Hematopoietic multipotent progenitor cell treated with erythropoietin and hydrocortisone succinate and interleukin-3 and kit ligand, for 17 days (in vitro differentiated cells): ENCODE measurements at places on chromosomes 1 and 21.

DNA sequence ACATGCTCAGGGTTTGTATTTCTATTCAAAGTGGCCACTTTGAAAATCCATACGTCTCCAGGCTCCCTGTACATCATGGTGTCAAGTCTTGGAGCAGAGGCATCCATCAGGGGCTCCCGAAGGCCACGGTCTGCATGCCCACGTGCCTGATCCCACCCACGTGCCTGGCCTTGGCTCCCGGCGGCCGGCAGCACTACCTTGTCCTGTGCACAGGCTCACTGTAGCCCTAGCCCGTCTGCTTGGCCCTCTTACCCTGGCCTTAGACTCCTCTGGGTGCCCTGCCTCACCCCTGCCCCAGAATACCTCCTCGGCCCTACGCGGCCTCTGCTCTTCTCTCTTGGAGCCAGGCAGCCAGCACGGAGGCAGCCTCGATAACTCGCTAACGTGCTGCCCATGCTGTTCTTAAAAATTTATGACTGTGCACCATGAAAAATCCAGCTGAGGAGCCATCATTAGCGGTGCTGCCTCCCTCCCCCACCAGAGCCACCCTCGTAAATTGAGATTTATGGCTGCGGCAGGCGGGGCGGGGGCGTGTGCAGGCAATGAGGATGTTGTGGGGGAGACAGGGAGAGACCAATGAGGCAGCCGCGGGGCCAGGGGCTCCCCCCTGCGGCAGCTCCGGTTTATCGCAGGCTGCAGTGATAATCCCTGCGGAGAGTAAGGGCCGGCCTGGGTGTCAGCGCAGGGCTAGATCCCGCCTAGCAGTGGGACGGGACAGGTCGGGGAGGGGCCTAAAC, 24.6 kb downstream of the DMAP1 start:
- DNase-seq: peak; percentile 73

- no peak for DNase-seq
Observed at GRCh38 chr1:94646141-94646643, 104.6 kb upstream of the F3 start.

DNA sequence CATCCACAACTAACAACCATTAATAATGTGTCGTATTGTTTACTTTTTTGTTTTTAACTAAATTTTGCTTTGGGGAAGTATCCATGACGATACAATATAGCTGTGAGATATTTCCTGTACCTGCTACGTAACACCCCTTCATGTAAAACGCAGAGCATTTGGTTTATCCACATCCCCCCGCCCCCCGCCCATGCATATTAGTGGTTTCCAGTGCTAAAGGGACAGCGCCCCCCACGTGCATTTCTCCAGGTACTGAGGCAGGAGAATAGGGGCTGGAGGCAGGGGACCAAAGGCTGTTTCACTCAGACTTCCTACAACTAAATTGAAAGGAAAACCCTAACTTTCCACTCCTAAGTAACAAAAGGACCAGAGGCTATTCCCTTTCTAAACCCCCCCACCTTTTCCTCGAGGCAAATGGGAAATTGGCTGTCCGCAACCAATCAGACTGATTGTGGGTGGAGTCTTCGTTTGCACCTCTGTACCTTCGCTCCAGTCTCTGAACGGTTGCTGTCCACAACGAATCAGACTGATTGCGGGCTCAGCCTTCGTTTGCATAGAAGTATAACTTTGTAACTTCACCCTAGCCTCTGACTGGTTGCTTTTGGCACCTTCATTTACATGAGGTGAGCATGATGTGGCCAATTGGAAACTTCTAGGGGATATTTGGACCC, 12.2 kb upstream of the RIPK4 start:
- DNase-seq: no peak

- DNase-seq: no peak
Observed at GRCh38 chr1:15244813-15245212, 2.2 kb upstream of the FHAD1 start.

- no peak for DNase-seq
Observed at GRCh38 chr1:203828002-203828401, 32.6 kb downstream of the ZBED6 start.

DNA sequence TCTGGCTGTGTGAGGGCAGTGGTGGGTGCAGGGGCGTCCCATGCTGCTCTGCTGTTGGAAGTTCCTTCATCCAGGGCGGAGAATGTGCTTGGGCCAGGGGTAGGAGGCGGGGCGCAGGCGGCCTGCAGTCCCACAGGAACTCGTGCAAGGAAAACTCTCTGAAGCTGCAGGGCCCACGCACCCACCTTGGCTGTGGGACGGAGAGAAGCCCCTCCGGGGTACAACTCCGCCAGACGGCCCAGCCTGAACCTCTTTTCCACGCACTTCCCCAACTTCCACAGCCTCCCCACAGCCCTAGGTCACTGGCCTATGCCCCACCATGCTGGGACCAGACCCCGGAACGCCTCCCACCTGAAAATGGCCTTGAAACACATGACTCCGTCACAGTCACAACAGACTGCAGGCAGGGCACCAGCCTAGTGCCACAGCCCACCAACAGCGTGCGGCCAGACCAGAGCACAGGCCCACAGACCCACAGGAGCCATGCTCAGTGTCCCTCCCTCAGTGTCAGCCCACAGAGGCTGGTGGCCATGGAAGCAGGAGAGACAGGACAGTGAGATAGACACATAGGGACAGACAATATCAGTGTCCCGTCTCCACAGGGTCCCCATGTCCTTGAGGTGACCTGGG, 47.8 kb downstream of the WNT9A start:
- no peak for DNase-seq

DNA sequence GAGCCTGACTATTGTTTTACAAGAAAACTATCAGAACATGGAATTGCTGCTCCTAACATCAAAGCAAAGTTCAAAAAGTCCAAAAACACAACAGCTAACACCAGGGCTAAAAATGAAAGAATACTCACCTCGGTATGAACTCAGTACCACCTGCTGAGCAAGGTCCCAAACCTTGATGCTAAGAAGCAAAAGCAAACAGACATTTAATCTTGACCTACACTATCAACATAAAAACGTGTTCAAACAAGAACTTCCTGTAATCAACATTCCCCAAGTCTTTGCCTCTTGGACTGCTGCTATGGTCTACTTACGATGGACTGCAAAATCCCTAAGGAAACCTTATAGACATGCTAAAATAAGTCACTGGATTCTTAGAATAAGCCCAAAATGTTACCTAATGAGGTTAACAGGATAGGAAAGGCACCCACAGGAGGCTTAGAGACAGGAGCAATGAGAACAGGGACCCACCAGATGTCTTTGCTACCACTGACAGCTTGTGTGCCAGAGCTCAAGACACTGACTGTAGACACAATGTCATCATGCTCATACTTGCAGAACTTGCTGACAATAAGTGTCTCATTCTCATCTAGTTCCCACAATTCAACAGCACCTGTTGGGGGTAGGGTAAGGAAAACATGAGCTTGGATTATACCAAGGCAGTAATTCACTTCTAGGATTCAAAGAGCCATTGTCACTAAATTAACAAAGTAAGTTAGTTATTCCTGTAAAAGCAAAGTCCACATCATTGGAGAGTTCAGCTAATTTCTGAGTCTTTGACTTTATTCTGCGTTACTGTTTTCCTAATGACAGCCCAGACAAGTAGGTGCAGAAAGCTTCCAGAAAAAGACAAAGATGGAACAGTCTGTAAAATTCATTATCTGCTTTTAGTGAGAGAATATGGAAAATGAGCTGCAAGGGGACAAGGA, 1.8 kb downstream of the WDR77 start:
- DNase-seq: no peak

DNA sequence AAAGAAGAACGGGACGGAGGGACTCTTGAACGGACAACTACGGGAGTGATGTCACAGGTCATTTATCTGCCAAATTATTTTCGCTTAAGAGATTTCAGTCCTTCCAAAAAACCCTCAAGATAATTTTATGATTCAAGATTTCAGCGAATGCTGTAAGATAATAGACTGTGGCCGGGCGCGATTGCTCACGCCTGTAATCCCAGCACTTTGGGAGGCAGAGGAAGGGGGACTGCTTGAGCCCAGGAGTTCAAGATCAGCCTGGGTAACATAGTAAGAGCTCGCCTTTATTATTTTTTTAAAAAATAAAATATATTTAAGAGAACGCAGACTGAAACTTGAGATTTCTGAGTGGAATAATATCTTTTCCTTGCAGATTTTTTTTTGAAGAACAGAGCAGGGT, 609 bp downstream of the RWDD2B start:
- DNase-seq: peak; percentile 18

GRCh38 chr21:22657781-22658180, 1659.6 kb downstream of the NCAM2 start:
- no peak for DNase-seq

DNA sequence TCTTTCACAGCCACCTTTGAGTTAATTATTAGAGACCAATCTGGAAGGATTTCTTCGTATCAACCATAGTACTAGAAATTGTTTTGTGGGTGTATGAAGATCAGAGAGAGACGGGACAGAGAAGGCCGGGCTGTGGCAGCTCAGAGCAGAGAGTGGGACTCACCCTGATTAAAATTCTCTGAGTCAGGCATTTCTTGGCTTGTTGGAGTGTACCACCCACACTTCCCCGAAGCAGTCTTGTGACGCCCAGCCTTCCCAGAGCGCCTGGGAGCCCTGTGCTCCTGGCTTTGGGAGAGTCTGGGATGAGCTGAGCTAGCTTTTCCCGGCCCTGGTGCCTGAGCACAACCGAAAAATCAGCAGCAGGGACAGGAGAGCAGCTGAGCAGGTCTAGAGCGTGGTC, 19.4 kb downstream of the PLEKHM2 start:
- DNase-seq: no peak

DNA sequence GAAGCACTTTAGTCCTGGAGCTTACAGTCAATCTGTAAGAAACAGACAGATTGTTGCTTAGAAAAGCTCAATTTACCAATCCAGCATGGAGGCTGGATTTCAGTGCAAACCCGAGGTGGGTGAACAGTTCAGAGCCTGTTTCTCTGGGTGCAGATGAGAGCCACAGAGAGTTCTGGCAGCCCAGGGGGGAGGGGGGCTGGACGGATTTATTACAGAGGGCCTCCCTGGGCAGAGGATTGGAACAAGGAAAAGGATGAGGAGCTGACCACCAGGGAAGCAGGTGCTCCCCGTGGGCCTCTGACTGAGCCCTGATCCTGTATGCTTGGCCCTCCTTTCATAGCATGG, 38.0 kb upstream of the EPS8L3 start:
- no peak for DNase-seq

DNA sequence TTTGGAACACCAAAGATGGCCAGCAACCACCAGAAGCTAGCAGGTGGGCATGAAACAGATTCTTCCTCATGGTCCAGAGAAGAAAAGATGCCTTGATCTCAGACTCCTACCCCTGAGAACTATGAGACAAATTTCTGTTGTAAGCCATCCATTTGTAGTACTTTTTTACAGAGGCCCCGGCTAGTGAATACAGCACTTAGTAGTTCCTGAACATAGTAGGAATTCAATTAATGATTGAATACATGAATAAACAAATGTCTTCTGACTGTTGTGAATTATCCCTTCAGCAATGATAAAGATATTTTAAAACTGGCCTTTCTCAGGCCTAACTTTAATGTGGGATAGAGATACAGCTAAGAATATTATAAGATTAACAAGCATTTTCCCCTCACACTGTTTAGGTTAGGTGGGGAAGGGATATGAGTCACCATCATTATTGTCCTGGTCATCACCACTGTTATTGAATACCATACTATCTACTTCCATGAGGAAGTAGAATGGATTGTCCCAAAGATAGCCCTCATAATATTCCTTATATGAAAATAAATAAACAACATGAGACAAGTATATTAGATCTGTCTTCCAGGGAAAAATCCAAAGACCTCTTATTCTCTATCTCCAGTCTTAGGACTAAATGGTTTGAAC, 51.4 kb downstream of the ADCY10 start:
- DNase-seq: no peak

GRCh38 chr1:209768354-209768774, 12.5 kb downstream of the TRAF3IP3 start:
- DNase-seq: no peak

DNA sequence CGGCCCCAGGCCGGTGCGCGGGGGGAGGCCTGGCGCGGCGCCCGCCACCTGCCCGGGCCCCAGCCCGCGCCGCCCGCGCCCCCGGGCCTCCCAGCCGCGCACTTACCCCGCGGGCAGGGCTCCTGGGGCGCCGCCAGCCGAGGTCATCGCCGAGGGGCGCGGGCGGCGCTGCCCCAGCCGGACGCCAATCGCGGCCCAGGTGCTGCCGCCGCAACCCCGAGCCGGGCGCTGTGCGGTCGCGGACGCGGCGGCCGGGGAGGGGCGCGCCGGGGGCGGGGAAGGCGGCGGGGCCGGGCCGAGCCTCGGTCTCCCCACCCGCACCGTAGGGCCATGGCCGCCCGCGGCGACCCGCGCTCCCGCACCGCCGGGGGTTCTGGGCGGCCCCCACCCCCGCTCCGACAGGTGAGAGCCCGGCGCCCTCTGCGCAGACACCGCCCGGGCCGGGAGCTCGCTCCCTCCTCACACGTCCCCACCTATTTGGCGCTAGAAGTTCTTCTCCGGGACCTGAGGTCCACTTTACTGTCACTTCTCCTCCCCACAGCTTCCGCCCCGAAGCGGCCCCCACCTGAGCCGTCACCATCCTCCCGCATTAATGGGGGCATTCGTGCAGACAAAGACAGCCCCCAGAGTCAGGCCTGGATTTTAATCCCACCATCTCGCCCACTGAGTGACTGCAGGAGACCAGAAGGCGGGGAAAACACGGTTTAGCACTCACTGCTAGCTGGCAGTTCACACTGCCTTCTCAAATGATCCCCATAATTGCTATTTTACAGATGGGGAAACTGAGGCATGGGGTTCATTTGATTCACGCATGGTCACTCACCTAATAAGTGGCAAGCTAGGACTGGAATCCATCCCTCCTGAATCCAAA, at the start of gene TTC39A:
Gene TTC39A, minus strand, starts transcription at position 232 of the 871 bp plus-strand sequence. Its CDS starts 85 bp downstream, at position 147.
- no peak for DNase-seq

DNA sequence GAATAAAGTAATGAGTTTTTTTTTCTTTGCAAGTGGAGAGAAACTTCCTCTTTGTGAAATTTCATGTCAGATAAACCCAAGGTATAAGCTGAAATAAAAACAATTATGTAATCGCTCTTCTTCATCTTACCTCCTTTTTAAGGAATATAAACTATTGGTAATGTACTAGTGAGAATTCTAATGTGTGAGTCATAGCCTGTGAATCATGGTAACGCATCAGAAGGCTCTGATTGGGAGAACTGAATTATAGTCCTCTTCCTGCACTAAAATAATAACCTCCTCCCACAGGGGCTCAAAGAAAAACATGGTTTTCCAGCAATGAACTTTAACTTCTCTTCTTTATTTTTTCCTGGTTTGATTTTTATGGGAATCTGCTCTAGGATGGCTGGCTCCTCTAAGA, 57.1 kb upstream of the COX20 start:
- DNase-seq: no peak

- DNase-seq: no peak
Observed at GRCh38 chr1:212254853-212255363, 30.3 kb upstream of the PPP2R5A start.

DNA sequence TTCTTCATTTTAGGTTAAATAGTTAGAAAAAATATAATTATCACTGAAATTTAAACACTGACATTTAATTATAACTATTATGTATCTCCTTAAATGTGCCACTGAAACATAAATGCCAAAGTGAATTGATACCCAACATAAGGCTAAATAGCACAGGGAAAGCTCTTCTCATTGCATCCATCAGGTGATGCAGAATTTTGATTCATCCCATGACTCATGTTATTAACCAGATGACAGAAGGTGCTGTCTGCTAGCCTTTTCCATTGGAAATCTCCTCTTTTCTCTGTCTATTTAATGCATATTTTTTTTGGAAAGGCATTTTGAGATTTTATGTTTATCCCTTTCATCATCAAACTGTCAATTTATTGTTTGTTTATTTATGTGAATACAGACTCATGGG, 136.8 kb downstream of the KCNK2 start:
- no peak for DNase-seq
